ENCODE measurements at places on chromosomes 7 and 10.

GRCh38 chr7:70242826-70243225, 644.6 kb downstream of the AUTS2 start:
- no peak for DNase-seq

- no peak for DNase-seq
Observed at GRCh38 chr10:121404611-121405010, 193.6 kb downstream of the FGFR2 start.

- no peak for DNase-seq
Observed at GRCh38 chr10:119375574-119376272, 166.8 kb downstream of the RGS10 start.

DNA sequence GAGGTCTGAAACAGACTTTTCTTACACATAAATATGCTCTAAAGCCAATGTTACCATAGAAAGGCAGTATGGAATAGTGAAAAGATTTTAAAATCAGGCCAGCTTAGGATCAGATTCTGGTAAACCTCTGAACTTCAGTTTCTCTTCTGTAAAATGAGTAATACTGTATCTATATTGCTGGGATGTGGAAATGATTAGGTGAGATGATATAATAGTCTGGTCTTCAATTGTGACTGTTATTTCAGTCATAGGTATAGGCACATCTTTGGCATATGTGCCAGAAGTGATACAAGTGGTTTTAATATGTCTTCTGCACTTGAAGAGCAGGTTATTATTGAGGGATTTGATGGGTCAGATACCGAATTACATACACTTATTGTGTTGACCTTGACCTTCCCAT, 7.2 kb downstream of the ZNF277 start:
- no peak for DNase-seq

DNA sequence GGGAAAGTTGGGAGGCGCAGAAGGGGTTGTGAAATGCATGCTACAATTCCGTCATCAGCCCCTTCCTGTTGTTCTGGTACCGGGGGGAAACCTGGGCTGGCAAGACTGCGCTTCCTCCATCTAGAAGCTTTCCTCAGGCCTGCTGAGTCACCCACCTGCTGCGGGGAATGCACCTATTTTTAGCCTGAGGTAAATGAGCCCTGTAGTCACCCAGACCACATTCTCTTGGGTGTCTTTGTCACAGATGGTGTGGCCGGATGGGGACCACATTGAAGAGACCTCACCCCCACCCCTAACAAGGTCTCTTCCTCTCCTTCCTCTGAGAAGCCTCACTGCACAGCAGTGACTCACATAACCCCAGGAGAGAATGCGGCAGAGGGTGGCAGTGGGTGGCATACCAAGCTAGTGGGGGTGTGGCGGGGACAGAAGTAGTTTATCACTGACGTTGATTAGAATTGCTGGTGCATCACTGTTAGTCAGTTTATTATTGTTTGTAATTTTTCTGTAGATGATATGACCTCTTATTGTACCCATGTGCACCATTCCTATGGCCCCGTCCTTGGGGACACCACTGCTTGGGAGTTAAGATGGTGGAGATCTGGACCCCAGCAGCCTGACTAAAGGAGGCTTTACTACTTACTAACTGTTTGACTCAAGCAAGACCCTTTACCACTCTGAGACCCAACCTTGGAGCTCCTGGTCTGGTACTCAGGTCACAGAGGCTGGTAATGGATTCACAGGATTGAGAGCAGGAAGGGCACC, 83.0 kb upstream of the DUSP5 start:
- no peak for DNase-seq

DNA sequence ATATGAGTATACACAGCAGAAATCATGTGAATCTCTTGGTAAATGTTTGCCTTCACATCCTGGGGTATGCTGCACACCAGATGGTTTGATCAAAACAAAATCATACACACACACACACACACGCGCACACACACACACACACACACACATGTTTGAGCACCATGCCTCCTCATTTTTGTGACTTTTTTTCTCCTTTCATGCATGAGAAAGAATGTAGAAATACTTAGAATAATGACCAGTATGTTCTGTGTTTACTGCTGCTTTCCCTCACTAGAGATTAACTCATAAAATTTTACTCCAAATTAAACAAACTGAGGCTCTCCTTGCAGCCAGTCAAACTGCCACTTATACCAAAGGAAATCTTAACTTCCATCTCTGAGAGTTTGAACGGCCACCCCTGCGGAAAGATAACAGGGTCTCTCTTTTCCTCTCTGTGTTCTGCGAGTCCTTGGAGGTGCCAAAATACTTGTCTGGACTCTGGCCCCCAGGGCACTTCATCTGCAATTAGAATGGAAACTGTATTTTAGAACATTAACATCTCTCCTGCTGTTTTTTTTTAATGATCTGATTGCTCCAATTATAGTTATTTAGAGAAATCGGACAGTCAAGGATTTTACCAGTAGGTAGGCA, 320.8 kb upstream of the NFE2L3 start:
- no peak for DNase-seq

DNA sequence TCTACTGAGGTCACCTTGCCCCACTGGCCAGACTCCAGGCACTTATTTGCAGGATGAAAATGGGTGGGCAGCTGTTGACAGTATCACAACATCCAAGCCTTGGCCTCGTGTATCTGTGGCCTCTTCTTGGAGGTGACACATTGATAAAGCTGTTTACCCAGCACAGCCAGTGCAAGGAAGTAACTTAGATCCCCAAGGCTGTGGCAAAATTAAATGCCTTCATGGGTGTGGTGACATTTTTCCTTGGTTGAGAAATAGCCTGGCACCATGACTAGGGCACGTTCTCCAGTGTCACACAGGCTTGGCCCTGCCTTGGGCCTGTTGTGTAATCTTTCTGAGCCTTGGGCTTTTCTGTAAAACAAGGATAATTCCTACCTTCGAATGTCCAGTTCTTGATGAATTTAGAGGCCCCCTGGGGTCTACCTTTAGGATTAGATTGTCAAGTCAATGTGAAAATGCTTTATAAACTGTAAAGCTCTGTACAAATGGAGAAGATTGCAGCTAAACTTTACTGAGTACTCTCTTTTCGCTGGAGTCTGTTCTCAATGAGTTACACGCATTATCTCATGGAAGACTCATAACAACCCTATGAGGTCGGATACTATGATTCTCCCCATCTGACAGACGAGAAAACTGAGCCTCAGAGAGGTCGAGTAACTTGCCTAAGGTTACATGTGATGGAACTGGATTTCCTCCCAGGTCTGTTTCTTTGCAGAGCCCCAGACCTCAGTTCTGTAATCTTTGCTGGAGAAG, 46.7 kb upstream of the LOXL4 start:
- DNase-seq = no peak

DNA sequence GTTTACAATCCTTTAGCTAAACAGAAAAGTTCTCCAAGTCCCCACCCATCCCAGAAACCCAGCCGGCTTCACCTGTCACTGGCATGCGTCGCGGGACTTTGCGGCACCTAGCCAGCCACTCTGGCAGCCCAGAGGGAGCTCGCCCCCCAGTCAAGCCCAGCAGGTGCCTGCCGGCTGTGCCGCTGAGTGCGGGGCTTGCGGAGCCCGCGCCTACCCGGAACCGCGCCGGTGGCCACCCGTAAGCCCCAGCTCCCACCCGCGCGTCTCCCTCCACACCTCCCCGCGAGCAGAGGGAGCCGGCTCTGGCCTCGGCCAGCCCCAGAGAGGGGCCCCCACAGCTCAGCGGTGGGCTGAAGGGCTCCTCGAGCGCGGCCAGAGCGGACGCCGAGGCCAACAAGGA, 446.1 kb downstream of the GRM8 start:
- DNase-seq = no peak

GRCh38 chr7:69246758-69247157, 351.5 kb upstream of the AUTS2 start:
- DNase-seq = no peak

GRCh38 chr10:86979296-86979818, 11.1 kb downstream of the ADIRF start:
- DNase-seq = no peak

DNA sequence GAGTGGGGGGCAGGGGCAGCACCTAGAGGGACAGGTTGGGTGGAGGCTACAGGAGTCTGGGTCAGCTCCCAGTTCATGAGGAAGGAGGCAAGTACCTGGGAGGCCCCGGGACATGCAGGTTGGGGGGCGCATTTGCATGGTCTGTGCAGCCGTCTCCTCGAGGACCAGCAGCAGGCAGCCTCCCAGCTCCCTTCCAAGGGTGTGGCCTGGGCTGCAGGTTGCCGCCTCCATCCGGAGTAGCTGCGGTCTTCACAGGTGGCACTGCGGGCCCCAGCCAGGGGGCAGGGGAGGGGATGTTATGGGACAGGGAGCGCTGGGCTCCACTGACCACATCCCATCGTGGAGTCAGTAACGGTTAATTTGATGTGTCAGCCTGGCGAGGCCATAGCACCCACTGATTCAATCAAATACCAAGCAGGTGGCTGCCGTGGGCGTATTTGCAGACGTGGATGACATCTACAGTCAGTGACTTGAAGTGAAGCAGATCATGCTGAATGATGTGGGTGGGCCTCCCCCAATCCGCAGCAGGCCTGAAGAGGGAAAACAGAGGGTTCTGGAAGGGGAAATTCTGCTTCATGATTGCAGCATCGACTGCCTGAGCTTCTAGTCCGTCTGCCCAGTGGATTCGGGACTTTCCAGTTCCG, 81.6 kb downstream of the PRKAG2 start:
- DNase-seq = peak; percentile 51

GRCh38 chr7:158030071-158030470, 557.6 kb downstream of the PTPRN2 start:
- no peak for DNase-seq

GRCh38 chr10:129892548-129893052, 71.5 kb downstream of the EBF3 start:
- no peak for DNase-seq

DNA sequence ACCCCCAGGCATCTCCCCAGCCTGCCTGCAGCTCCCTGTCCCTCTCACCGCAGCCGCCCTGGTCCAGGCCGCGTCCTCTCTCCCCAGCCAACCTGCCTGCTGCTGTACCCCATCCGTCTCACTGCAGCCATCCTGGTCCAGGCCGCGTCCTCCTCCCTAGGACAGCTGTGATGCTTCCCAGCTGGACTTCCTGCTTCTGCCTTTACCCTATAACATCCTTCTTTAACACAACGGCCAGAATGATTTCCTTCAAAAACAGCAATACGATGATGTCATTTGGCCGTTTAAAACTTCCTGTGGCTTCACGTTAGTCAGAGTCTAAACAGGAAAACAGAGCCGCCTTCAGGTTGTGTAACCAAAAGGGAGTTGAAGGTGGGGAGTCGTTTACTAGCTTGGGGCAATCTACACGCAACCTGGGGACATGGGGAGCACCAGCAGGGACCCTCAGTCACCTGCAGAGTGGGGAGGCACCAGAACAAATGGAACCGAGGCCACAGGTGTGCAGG, 32.2 kb upstream of the ZFAND2A start:
- peak; percentile 13 for DNase-seq

GRCh38 chr7:4693152-4693551, 11.1 kb downstream of the FOXK1 start:
- DNase-seq = no peak

DNA sequence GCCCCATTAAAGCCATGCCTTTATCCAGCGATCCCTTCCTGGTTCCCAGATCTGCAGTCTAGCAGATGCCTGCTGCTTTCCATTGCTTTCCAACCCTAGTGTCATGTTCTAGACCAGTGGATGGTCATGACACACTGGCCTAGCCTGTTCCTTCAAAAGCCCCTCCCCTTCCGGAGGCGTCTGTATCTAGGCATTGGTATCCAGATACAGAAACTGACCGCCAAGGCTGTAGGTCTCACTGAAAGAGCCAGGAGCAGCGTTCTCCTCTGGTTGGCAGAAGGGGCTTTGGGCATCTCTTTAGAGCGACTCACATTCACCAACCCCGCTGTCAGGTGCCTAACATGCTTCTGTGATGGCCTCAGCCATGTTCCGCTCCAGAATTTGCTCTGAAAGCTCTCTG, 22.6 kb downstream of the JCAD start:
- no peak for DNase-seq

GRCh38 chr7:96614154-96614867, 95.3 kb downstream of the SEM1 start:
- DNase-seq = no peak

- DNase-seq = peak; percentile 15
Observed at GRCh38 chr10:90920986-90921666, at the start of gene ANKRD1. ANKRD1 (minus strand) TSS chr10:90921087; CDS start chr10:90921027, 60 bp downstream.

DNA sequence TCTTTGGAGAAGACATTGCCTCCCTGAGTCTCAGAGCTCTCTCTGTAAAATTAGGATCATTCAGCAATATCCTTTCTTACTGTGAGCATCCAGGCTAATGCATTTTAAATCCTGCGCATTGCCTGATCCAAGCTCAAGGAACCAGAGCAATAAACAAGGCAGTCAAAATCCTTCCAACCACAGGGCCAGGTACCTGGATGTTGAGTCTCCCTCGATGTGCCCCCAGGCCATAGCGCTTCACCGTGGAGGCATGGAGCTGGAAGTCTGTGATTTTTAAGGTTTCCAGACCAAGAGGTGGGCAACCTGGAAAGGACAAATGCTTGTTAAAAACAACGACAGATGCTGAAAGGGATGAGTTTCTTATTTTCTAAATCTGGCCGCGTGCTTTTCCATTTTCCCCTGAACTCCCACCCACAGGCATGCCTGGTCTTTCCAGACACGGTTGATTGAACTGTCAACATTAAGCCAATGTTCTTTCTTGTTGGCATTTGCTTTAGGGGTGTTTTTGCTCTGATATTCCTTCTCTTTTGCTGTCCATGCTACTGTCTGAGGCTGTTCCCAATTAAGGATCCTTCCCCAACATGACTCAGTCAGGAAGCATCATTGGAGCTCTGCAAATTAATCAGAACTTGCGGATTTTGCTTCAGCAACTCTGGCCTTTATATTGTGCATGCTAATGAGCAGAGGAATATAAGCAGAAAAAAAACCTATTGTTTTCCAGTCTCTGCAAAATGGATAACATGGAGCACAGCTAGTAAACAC, 29.0 kb downstream of the CPXM2 start:
- DNase-seq = no peak

- DNase-seq = no peak
Observed at GRCh38 chr10:71927776-71928592, 36.2 kb upstream of the CHST3 start.
